ENCODE measurements at places on chromosomes 2 and 18.

DNA sequence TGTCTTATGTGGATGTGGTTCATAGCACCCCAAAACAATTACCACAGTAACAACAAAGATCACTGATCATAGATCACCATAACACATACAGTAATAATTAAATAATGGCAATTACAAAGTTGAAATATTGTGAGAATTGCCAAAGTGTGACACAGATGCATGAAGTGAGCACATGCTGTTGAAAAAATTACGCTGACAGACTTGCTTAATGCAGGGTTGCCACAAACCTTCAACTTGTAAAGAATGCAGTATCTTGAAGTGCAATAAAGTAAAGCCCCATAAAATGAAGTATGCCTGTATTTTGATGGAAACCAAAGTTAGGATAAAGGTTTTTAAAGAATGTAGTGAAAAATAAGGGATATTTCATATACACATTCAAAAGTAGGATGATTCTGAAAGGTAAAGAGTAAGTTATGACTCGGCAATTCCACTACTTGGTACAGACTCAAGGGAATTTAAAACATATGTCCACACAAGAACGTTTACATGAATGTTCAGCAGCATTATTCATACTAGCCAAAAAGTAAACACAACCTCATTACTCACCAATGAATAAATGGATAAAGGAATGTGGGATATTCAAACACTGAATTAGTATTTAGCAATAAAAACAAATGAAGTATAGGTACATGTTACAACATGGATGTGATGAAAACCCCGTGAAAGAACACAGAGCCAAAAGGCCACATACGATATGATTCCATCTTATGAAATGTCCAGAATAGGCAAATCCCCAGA is 61.6 kb downstream of the SCN9A start:
- no peak for DNase-seq

DNA sequence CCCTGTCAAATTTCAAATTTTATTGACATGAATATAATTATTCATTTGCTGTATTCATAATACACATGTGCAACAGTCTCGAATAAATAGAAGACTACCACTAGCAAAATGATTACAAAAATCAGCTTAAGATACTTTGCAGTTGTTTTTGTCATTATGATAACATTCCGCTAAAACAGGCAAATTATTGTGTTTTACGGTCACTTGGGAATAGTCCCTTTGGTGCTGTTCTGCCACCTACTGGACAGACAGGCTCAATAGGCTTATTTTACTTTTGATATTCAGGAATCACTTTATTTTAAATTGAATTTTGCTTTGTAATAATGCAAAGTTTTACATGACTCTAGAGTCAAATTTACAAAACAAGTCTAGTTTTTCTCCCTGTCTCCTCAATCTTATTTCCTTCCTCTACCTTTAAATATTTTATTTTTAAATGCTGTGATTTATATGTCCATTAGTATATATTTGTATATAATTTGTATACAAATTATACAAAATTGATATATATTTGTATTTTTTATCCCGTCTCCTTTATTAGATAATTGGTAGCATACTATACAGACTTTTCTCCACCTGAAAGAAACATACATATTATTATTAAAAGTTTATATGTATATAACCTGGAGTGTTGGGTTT is 456.3 kb downstream of the DLGAP1 start:
- DNase-seq, result no peak

- no peak for DNase-seq
Observed at GRCh38 chr2:75337016-75337415, 137.7 kb upstream of the TACR1 start.

DNA sequence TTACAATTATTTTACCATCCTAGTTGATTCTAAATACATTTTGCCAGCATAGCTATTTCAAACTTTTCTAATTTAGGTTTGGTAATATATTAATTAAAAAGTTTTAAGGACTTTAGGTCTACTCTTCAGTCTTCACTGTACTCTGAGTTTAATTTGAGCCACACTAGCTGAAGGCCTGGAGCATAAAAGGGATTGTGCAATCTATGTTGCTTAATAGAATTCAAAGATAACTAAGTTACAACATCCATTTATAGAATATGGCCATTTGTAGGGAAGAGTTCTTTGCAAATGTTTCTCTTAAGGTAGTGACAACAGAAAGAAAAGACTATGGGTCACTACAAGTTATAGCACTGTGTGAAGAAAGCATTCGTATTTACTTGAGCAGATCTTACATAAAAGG is 702.2 kb upstream of the NRXN1 start:
- DNase-seq, result no peak

GRCh38 chr2:84375020-84375419 is 84.1 kb downstream of the SUCLG1 start:
- DNase-seq, result no peak

GRCh38 chr2:8510519-8510918 is 171.3 kb upstream of the ID2 start:
- DNase-seq, result no peak

- DNase-seq, result no peak
Observed at GRCh38 chr2:170813611-170814532, 2.8 kb upstream of the GAD1 start.

GRCh38 chr2:54550547-54550946 is 94.4 kb downstream of the SPTBN1 start:
- no peak for DNase-seq

- no peak for DNase-seq
Observed at GRCh38 chr2:179311101-179311500, 46.5 kb upstream of the SESTD1 start.

DNA sequence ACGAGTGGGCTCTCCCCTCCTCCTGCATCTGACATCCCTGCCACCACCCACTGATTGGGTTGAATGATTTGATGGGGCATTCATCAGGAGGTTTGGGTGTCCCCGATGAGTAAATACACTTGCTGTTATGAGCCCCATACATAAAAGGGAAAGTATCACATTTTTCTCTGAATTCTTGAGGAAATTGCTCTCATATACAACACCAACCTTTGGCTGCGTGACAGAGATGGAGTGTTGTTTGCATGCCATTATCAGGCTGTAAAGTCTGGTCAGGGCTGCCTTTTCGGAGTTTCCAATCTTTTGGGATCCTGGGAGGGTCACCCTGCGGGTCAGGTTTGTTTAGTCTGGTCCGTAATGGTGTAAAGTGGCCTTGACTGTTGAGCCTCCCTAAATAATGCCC is 227.9 kb upstream of the SPRED2 start:
- DNase-seq, result no peak

DNA sequence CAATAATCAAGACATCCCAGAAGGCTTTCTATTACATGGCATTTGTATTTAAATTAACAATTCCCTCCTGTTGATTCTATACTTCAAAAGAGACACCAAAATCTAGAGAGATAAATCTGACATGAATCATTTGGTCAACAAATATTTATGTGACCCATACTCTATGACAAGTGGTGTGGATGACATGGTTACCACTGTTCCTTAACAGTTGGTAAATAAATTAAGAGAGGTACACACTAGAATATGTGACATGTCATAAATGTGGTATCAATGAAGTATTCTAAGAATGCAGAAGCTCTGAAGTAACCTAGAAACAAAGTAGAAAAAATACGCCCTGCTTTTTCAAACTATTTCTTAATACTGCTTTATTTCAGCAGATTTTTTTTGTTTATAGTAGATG is 255.4 kb downstream of the EXOC6B start:
- no peak for DNase-seq

DNA sequence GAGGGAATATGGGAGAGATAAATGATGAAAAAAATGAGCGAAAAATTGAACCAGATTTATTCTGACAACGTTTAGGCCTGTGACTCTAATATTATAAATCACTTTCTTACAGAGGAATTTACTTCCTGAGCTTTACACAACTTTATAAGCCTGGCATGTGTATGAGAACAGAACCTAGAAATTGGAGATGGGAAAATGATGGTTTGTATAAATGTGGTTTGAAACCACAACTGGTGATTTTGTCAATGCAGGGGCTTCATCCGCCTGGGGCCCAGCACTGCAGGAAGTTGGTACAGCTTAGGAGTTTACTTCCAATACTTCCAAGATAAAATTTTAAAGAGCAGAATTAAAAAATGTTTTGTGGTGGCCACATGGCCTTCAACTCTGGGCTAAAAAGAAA is 82.3 kb downstream of the VAPA start:
- no peak for DNase-seq

DNA sequence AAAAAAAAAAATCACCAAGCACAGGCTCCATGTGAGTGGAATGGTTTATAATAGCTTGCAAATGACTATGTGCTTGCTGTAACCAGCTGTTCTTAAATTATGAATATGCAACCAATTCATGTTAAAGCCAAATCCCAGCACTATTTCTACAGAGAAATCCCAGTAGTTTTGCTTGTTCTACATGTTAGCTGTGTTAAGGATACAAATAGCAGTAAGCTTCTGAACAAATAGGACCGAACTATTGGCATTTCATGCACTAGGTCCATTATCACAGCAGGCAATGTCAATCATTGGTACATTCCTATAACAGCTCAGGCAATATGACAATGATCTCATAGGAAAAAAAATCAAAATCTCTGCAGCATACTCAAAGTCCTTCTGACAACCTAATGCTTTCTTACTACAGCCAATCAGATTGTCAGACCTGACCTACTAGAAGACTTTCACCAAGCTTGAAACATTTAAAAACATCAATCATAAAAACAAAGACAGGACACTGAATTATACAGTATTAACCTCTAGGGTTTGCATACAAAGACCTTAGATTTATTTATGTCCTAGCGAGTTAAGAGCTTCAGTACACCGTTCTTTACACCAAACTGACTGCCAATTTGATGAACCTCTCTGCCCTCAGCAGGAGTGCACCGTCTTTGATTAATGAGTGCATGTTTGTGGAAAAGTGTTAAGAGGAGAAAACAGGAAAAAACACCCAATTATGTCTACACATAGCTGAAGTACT is 6.4 kb downstream of the BAZ2B start:
- no peak for DNase-seq

GRCh38 chr2:132720393-132720792 is 50.4 kb upstream of the LYPD1 start:
- no peak for DNase-seq

DNA sequence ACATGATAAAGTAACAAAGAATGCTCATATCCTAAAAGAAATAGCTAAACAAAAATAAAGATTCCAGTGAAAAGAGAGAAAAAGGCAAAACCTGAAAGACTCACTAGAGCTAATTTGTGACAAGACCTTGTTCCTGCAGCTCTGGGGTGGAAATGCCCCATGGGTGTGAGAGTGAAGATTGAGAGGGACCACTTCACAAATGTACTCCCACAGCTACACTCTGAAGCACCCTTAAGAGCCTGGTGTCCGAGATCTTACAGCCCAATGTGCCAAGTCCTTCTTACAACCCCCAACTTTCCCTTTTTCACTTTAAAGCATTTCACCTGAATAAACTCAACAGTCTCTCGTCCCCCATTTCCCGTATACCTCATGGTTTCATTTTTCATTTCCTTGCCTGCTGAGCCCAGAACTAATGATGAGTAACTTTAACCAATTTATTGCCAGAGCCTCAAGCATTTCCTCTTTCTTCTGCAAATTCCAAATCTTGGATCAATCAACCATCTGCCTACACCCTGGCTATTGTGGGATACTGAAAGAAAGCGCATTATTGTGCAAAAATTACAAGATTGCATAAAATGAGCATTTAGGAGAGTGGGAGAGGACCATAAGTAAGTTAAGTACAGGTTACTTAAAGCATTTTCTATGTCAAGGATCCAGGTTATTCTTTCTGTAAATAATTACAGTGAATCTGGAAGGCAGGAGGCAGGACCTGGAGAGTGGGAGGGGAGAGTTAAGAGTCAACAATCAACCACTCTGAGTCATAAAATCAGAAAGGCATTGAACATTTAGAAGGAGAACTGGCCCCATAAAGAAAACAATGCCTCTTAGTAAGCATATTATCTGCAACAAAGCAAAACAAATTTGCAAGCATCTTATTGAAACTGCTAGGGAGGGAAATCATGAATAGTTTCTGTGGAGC is 804.4 kb upstream of the CELF4 start:
- no peak for DNase-seq

DNA sequence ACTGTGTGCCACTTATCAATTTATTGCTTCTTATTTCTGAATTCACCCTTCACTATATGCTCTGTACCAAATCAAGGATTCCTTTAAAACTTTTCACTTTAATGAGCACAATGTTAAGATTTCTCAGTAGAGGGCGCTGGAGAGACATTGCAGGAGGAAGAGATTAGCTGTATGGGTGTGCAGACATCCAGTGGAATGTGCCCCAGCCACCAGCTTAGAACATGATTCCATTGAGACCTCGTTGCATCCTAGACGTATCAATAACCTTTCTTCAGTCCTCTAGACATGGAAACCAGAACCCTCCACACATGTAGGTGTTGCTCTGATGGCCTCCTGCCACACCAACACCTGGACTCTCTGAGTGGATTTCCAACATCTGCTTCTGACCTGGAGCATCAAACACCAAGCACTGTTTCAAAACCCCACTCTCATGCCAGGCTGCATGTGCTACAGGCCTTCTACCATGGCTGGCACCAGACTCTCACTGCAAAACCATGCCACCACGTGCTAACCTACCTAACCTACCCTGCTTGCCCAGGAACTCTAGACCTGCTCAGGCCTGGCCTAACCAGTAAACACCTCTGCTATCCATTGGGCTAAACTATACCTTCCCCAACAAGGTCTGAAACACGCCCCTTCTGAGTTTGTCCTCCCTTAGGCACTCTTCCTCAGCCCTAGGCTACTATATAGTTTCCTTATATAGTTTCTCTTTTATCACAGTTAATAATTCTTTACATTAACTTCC is 633.2 kb upstream of the PKDCC start:
- no peak for DNase-seq

- no peak for DNase-seq
Observed at GRCh38 chr2:51559026-51559425, 527.1 kb upstream of the NRXN1 start.
